ENCODE measurements at places on chromosomes 16 and 17.

- DNase-seq: no peak
Measured at GRCh38 chr17:2101448-2102257, 46.8 kb downstream of the HIC1 start.

DNA sequence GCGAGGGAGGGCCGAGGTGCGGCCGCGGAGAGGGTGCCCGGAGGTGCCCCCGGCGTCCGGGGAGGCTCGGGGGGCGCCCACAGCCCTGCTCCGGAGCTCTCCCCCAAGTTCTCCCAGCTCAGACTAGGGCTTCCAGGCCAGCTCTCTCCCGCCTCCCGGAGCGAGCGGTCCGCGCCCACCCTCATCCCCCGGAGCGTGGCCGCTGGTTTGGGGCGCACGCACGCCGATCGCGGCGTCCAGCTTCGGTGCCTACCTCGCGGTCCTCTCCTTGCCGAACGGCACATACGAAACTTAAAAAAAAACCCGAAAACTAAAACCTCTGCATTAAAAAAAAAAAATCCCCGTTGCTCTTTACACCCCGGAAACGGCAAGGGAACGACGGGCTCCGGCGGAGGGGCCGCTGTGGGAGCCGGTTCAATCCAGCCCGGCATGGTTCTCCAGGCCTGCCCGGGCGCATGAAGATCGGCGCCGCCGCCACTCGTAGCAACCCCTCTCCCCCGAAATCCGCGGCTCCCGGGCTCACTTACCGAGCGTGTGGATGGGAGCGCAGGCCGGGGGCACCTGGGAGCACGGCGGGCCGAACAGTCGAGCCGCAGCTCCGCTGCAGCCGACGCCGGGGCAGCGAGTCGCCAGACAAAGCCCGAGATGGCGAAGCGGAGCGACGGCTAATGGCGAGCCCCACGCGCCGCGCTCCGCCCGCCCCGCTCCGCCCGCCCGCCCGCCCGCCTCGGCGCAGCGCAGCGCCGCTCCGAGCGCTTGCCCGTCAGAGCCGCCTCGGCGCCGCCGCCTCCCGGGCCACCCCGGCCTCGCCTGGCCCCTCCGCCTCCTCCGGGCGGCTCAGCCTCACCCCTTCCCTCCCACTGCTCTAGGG lies 973 bp upstream of the UBTF start:
- DNase-seq: peak; percentile 40

GRCh38 chr17:27296428-27296979 lies 2.6 kb downstream of the WSB1 start:
- DNase-seq: peak; percentile 78

DNA sequence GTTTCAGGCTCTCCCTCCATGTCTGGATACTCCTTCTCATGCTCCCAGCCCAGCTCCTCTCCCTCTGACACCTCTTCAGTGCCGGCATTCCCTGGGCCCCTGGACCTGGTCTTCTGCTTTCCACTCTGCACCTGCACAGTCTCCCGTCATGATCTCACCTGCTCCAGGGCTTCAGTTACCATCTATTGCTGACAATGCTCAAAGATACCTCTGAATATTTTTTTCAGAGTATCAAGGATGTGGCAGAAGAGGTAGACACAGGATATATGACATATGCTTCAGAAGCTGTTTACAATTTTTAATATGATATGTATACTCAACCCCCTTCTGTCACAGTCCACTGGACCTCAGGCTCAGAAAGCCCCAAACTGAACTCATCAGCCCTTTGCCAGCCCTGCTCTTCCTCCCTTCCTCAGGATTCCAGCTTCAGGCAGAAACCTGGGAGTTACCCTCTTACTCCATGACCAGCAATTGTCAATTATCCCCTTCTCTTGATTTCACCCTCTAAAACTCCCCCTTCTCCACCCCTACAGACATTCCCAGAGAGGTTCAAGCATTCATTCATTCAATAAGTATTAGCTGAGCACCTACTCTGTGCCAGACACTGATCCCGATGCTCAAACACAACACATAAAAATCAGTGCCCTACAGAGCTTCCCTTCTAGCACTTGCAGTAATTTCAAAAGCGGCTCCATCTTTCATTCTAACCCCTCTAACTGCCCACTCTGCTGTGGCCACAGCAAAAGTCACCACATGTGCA lies 7.8 kb upstream of the MLLT6 start:
- no peak for DNase-seq

GRCh38 chr17:72850410-72851118 lies 241.9 kb downstream of the SLC39A11 start:
- DNase-seq: peak; percentile 30

DNA sequence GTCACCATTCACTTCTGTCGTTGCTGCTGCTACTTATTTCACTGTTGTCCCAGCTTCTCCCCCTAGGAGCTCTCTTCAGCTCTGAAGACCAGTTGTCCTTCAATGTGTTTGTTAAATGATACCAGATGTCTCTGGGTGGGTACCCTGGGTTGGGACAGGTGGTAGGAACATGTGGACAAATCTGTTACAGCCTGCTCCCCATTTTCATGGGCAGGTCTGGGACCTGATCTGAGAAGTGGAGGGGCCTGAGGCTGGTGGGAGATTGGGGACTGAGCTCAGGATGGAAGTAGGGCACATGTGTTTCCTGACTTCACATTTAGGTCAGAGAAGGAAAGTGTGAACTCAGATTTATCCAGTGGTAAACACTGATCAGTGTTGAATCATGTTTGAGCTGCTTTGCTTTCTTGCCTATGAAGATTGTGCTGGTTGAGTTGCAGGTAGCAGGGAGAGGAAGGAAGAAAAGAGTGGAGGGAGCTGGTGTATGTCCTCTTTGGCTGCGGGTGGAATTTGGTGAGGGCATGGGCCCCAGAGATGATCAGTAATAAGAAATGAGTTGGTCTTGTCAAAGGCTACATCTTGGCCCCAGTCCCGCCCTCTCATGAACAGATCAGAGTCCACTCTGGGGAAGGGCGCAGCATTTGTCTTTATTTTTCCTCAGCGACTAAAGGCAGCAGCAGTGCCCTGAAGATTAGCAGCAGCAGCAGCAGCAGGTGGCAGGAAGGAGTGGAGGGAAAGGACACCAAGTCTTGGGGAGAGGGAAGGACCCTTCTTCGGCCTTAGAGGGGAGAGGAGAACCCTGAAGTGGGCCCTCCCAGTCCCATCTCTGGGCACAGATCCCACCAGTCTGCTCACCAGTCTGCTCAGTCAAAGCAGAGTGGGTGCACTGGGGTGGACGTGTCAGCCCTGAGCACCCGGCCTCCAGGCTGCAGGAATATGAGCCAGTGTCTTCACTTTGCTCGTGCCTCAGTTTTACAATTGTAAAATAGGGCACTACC lies 6.1 kb upstream of the EFTUD2 start:
- DNase-seq: no peak

DNA sequence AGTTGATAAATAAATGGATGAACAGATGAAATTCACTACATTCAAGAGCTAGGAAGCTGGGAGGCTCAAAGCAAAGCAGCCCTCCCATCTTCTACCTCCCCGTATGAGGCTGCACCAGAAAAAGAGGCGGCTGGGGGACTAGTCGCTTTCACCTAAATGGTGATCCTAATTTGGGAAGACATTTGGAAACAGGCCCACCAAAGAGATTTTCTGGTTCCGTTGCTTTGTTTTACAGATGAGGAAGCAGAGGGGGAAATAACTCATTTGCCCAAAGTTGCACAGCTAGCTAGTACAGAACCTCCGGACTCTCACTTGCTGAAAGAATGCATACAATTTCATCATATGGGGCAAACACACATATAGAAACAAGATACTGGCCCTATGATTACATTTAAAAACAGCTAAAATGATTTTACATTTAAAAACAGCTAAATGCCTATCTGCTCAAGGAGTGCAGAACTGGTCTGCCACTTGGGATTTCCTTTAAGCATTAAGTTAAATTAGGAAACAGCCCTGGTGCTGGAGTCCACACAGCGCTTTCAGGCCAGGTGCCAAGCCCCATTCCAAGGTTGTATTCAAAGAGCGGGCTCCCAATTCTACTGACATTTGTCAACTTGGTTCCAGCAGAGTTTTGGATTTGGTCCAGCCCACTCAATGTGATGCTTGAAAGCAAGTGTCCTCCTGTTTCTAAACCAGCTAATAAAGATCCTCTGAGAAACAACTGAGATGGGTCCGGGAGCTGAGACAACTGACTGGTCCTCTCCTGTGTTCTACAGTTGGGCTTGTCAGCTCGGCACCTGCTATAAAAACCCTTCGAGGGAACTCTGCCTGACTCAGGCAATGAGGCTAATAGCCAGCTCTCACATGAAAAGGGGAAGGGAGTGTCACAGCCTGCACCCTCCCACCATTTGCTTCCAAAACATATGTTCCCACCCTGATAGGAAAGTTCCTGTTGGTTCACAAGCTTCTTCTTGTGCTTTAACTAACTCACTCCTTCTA lies 11.7 kb downstream of the ERN1 start:
- no peak for DNase-seq

DNA sequence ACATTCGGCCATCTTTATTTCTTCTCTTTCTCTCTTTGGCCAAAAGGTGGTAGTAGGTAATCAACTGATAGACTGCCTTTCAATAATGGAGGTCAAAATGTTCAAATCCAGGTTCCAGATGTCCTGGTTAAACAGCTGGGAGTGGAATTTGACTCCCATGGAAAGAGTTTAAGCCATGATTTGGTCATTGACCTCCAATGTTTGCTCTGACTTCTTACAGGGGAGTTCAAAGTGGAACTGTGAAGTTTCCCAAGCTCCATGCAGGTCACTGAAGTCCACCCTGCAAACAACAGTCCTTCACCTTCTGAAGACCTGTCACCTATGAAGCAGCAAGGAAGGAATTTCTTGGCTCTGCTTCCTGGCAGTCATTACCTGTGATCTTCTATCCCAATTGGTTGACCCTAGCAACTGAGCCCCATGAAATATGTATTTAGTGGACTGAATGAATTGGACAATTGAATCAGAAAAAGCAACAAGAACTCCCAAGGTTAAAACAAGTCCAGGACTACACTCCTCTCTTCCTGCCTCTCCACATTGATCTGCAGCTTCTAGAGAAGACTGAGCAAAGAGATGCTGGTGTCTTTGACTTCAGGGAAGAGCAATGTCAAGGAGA lies 28.0 kb upstream of the SOX9 start:
- DNase-seq: no peak

DNA sequence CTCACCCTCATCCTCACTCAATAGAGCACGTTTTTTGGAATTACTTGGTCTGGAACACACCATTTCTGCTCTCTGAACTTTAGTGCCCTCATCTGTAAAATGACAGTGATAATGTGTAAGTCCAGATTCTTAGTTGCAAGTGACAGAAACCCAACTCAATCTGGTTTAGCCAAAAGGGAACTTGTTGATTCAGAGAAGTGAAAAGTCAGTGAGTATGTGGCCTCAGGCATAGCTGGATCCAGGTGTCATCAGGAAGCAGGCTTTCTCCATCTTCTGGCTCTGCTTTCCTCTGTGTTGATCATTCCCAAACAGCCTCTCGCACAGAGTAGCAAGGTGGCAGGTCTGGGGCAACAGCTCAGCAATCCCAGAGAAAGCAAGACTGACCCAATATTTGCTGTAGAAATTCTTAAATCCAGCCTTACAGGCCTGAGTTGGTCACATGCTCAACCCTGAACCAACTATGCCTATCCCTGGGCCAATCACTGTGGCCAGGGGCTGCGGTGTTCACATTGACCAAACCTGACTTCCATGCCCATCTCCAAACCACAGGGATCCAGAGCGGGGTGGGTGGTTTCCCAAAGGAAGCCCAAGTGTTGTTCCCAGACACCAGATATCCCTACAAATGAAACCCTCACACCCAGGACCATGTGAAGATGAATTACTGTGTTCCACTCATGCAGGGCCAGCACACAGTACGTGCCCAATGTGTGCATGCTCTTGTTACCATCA lies 23.3 kb upstream of the ALKBH5 start:
- DNase-seq: no peak

GRCh38 chr16:70674221-70675014 lies 11.4 kb downstream of the MTSS2 start:
- DNase-seq: no peak

Data from fibroblast of skin of back (primary cell).